Central memory CD8-positive, alpha-beta T cell (primary cell): ENCODE measurements at places on chromosomes 11 and 22.

DNA sequence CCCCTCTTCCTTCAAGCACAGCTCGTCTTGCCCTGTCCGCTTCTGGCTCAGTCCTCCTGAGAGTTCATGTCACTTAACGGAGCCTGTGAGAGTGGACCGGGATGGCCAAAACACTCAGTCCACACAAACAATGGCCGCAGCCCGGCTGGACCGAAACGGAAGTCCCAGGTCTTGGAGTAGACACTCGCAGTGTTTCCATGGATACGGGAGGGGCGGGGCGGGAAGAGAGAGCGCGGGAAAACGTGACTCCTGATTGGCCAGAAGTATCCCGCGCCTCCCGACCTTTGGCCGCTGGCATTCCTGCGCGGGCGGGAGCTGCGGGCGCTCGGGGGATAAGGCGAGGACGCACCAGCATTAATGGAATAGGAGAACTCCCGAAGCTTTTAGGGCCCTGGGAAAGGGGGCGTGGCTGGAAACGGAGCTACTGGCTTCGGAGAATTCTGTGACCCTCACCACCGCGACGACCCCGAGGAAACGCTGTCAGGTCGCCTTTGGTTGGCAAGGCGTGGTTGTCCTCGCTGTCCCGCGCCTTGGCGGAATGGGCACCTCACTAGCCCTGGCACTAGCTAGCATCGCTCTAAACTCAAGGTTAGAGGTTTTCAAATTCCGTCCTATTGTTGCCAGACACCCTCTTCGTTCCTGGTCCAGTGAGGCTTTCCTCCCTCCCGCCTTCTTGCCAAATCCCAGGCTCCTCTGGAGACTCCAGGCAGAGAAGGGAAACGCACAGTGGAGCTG, at the start of the genes NLRP14 and ZNF214:
NLRP14 (plus strand) TSS at position 297 of the 735 bp plus-strand sequence. CDS start 18,108 bp downstream, outside the sequence.
ZNF214 (minus strand) TSS at position 164 of the 735 bp plus-strand sequence. CDS start 17,511 bp downstream, outside the sequence.
- DNase-seq, result no peak

- no peak for DNase-seq
These were observed 2.7 kb upstream of the RTN4RL2 start for GRCh38 chr11:57457643-57458023.

GRCh38 chr11:1968454-1969002, 21.4 kb downstream of the MRPL23 start:
- DNase-seq, result no peak

DNA sequence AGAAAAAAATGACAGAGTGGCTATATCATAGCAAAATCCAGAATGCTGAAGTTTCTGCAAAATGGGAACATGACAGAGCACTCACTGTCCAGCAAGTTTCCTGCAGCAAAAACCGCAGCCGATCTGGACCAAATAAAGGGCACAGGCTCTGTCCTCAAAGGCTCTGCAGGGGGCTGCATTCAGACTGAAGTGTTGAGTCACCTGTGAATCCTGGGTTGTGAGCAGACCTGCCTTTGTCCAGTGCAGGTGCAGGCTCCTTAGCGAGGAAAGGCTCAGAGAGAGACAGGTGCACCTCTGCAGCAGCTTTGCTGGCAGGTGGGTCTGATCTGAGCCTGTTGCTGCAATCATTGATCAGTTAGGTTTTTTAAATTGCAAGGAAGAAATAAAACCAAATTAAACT, 29.3 kb upstream of the NFAM1 start:
- DNase-seq, result no peak

GRCh38 chr22:44592824-44593148, 94.8 kb upstream of the RTL6 start:
- no peak for DNase-seq

DNA sequence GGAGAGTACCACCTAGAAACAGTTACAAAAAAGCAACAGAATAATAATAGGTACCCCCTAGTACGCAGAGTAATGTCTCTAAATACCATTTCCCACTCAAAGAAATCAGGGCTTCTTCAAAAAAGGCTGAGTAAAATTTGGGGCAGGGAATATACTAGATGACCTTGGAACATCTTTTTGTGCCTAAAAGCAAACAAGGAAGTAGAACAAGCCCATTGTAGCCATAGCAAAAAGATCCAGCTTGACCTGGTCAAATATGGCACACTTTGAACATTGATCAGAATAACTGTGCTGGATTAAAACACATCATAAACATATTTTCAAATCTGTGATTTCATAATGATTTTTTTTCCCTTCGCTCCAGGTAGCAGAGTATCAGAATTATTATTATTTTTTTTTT, 91.5 kb downstream of the YAP1 start:
- no peak for DNase-seq

DNA sequence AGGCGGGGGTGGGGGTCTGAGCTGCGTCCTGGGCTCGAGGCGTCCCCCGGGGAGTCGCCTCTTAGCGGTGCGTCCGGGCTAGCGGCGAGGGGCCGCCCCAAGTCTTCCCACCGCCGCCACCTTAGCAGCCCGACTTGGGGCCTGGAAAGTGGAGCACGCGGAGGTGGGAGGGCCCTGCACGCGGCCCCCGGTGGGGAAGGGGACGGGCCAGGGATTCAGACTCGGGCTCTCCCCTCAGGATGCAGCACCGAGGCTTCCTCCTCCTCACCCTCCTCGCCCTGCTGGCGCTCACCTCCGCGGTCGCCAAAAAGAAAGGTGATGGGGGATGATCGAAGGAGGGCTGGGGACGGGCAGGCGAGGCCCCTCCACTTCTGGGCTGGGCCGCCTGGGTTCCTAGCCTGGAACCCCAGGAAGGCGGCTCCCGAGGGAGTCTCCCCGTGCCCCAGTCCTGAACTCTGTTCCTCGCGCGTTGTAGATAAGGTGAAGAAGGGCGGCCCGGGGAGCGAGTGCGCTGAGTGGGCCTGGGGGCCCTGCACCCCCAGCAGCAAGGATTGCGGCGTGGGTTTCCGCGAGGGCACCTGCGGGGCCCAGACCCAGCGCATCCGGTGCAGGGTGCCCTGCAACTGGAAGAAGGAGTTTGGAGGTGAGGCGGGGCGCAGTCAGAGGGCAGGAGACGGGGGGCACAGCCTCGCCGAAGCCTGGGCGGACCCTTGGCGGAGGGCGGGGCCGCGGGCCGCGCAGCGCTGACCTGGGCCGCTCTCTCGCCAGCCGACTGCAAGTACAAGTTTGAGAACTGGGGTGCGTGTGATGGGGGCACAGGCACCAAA, 563 bp downstream of the MDK start:
- DNase-seq, result no peak

GRCh38 chr11:119479685-119480275, 56.8 kb upstream of the THY1 start:
- no peak for DNase-seq

DNA sequence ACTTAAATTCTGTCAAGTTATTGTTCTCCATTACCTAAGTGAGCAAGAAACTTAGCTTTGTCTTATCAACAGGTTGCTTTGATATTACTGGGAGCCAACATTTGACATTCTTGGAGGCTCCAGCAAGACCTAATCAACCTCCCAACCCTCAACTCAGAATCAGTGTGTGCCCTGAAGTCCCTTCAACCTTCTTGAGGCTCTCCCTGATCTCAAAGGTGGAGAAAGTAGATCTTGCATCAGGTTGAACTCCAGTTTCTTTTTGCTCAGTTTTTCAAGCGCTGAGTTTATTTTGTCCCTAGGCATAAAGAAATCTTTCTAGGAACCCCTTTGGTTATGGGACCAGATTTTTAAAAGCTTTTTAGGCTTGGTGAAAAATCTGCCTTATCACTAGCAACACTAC, 1.4 kb downstream of the FAM111A start:
- no peak for DNase-seq

GRCh38 chr11:14784230-14784629, 107.8 kb downstream of the CYP2R1 start:
- DNase-seq, result no peak

DNA sequence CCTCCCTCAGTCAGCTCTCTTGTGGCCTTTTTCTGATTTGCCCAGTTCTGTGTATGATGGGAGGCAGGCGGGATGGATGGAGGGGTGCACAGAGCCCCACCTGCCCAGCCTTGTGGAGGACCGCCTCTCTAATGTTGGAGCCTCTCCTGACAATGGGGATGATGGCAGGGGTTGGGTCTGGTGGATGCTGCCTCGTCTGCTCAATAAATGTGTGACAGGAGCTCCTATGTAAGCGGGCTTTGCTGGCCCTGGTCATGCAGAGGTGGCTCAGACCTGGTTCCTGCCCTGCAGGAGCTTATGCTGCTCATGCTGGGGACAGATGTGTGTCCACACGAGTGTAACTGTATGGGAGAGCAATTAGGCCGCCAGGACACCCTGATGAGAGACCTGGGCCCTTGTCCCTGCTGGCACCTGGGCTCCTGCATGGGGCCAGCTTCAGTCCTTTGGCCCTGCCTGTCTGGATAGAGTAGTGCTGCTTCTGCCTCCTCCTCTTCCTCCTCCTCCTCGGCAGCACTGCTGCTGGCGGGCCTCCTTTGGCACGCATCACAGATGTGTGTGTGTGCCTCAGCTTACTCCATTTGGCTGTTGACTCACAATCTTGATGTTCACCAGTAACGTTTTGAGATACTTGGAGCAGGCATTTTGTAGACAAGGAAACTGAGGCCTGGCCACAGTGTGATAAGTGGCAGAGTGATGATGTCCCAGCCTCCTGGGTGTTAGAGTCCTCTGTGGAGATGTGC, 131.0 kb downstream of the TBC1D22A start:
- no peak for DNase-seq

GRCh38 chr11:132632641-132633124, 899.6 kb downstream of the OPCML start:
- DNase-seq, result no peak

DNA sequence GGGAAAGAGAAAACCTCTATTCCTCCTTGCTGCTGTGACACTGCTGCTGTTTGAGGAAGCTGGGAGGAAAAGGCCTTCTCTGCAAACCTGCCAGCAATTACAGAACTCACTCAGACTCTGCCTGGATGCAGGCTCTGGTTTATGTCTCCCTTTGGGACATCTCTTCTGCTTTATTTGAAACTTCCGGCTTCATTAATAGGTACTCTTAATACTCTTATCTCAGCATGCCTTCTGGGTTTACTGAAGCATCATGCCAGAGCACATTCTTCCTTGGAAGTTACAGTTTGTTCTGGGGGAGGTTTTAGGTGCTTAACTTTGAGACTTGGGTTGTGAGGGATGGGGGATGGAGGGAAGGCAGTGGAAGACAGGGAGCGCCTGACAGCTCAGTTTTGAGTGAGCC, 79.9 kb downstream of the NAV2 start:
- DNase-seq, result no peak

DNA sequence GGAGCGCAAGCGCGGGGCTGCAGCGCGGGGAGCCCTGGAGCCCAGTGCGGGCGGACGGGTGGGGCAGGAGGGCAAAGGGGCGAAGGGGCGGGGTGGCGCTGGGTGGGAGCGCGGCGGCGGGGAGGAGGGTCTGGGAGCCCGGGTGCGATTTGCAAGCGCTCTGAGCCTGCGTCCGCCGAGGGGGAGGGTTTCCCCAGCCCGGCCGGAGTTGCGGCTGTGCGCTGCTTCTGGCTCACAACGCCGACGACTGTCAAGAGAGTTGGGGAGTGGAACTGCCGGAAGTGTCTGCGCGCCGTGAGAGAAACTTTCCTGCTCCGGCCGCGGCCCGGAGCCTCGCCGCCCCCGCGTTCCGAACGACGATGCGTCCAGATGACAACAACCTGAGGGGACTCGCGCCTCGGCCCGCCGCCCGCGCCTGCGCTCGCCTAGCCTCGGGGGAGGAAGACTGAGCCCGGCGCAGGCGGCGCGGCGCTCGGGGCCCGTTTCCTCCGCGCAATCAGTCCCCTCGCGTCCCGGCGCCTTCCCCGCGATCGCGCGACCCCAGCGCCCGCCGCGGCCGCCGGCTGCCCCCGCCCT, at the start of gene ARHGAP42:
ARHGAP42 (plus strand) TSS at position 235 of the 576 bp plus-strand sequence. CDS start 391 bp downstream, outside the sequence.
- no peak for DNase-seq

GRCh38 chr11:68987211-68987610, 6.4 kb upstream of the MRGPRD start:
- DNase-seq, result no peak

DNA sequence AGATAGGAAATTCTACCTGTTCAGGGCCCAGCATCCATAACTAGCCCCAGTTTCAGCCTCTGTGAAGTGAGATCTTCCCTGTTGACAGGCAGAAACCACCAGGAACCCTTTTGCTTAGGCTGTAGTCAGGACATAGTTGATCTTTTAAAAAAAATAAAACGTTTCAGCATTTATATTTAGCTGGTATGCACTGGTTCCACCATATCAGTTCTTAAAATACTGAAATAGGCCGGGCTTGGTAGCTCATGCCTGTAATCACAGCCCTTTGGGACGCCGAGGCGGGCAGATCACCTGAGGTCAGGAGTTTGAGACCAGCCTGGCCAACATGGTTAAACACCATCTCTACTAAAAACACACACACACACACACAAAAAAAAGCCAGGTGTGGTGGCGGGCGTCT, 35.3 kb downstream of the GALNT18 start:
- DNase-seq, result no peak

DNA sequence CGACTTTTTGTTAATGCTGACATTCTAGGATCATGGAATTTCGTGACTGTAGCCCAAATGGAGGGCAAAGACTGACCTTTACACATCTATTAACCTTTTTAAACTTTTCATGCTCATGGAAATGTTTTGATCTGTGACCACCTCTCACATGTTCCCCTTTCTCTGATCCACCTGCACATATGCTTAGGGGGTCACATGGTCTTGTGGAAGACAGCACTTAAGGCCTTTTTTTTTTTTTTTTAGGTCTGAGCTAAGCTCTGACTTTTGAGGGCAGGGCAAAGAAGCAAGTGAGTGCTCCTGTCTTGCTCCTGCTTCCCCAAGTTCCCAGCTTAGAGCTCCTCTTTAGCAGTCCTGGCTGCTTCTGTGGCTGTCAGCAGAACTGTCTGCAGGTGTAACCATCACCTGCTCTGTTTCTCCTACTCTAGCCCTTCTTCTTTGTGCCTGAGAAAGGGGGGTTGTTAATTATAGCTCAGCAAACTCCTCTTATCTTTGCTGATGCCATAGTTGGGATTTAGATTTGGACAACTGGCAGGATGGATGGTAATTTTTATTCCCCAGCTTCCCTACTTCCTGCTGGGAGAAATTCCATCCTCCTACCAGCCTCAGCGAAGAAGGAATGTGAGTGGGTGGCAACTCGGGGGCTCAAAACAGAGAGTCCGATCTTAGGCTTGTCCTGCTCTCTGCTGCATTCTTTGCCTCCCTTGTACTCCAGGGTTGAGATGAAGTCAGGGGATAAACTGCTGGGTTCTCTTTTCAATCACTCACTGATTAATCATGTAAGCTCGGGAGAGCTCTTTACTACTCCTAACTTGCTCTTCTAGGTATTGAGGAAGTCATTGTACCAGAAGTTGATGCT, 64.4 kb downstream of the GRAMD1B start:
- no peak for DNase-seq

DNA sequence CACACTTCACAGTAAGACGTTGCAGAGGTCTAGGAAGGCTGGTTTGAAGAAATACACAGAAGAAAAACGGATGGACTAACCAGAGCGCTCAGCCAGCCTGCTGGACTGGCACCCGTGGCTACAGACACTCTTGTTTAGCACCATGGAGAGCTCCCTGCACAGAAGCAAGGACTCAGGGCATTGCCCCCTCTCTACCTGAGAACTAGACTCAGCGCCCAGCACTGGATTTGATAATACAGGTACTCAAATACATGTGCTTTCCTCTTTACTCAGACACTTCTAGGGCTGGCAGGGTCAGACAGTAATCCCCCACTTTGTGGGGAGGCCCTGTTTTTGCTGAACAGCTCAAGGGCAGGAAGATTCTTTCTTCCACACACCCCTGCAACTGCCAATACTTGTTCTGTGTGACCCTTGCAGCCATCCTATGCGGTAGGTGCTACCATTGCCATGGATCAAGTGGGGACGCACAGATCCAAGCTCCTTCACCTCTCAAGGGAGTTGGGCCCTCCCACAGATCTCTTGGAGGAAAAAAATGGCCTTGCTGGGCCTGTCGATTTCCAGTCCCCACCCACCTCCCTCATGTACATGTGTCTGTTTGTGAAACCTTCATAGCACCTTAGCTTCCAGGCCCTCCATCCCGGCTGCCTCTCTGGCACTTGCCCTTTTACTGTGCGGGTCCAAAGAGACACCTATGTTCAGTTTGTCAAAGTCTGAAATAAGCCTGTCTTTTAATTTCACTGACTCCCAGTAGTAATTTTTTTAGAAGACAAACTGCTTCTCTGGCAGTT, 5.1 kb upstream of the P2RX6 start:
- DNase-seq, result no peak
